ENCODE measurements at places on chromosomes 3 and 15.

DNA sequence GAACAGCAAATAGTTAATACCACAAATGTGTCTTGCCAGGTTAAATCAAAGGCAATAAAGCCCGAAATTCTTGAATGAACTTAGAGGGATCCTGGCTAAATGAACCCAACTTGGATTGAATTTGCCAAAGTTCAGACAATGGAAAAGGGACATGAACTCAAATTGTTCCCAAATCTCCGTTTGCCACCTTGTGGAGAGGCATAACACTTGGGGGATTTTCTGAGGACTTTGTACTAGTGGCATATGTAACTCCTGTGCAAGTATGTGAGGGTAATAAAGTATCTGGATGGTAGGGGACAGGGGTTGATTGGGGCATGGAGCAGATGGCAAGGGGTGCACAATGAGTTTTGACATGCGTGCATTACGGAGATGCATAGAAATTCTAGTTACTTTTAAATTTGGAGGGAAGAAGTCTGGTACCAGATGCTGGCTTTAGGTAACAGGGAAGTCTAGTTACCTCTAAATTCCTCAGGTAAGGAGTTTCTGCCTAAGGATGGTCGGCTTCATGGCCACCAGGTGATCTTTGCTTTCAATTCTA lies 1.2 kb upstream of the TCAIM start:
- DNase-seq: no peak

DNA sequence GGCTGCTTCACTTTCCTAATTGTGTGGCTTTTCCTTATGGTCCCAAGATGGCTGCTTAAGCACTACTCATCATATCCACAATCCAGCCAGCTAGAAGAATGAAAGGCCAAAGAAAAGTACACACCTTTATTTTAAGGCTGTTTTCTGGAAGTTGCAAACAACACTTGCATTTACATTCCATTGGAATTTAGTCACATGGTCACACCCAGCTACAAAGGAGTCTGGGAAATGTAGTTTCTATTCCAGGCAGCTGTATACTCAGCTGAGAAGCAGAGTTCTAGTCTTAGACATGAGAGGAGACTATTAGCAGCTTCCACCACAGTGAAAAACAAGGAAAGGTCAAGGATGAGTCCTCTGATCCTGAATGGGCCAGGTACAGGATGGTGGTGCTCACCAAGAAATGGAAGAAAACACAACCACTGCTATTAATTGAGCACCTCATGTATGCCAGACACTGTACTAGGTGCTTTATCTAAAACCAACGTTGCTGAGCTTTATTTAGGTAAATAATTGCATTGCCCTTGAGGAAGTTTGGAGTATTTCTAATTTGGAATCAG lies 28.0 kb upstream of the ATG7 start:
- no peak for DNase-seq

DNA sequence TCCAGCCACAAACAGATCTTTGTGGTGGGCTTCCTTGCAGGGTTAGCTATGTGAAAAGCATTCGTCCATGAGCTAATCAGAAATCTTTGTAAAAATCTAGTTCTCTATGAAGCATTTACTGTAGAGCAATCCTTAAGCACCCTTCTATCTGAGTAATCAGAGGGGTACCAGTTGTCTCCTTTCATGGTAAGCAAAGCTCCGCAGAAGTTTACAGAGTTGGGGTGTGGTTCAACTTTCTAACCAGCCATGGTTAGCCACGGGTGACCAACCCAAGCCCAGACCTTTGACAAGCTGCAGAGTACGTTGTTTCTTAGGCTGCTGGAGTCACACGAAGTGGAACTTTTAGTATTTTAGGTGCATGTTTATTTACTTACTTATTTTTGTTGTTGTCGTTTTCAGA lies 77.4 kb downstream of the FLNB start:
- DNase-seq: no peak

GRCh38 chr15:31332681-31333071 lies 6.0 kb downstream of the KLF13 start:
- DNase-seq: no peak

GRCh38 chr3:123576122-123576521 lies 8.7 kb downstream of the HACD2 start:
- no peak for DNase-seq

DNA sequence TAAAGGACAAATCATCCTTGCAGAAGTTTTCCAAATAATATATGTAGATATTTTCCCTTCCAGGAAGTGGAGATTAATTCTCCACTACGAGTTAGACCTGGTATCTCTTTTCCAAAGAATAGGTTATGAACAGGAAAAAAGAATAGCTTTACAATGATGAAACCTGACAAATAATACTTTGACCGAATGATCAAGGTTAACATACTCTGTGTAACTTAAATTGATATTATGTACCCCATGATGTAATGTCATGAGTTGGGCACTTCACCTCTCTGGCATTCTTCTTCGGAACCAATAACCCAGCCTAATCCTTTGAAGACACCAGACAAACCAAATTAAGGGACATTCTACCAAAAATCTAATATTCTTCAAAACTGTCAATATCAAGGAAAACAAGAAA lies 48.7 kb upstream of the CNTN3 start:
- DNase-seq: no peak

DNA sequence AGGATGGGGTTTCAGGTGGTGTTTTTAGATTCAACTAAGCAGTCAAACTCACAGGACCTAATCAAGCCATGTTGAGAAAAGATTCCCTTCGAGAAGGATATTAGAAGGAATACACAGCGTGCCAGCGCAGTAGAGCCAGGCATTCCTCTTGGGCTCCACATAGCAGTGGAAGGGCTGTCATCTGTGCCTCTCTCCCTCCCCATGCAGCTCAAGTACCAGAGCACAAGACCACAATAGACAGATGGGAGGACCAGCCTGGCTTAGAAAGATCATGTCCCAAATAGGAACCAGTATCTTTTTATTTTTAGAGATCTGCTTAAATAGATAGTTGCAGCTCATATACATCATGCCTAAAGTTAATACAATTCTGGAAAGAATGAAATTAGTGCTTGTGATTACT lies 37.9 kb downstream of the LMLN start:
- DNase-seq: no peak

- DNase-seq: no peak
Observed at GRCh38 chr15:76930831-76931396, 635 bp upstream of the RCN2 start.

DNA sequence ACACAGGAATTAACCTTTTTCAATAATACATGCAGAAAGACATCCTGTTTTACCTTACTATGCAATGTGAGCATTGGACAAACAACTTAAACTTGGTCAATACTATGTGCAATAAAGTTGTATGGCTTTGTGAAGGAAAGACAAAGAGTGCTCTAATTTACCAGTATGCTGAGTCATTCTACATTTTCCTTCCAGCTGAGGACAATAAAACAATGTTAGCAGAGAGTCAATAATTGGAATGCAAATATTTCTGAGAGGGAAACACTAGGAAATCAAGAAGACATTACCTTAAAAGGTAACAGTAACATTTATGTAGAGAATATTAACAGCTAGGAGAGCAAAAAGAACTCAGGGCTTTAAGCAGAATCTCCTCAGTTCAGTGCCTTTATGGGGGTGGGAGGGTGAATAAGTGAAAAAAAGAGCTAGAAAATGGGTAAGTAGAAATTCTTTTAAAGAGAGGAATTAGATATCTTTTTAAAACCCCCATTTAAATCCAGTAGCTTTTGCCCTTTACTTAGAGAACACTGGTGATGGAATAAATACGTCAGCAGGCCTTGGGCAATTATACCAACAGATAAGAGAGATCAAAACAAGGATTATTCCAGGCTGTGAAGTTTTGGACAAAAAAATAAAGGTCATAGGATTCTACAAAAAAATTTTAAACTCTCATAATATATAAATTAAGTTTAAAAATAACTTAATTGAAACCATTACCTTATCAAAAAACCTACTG lies 11.6 kb upstream of the HGD start:
- no peak for DNase-seq

DNA sequence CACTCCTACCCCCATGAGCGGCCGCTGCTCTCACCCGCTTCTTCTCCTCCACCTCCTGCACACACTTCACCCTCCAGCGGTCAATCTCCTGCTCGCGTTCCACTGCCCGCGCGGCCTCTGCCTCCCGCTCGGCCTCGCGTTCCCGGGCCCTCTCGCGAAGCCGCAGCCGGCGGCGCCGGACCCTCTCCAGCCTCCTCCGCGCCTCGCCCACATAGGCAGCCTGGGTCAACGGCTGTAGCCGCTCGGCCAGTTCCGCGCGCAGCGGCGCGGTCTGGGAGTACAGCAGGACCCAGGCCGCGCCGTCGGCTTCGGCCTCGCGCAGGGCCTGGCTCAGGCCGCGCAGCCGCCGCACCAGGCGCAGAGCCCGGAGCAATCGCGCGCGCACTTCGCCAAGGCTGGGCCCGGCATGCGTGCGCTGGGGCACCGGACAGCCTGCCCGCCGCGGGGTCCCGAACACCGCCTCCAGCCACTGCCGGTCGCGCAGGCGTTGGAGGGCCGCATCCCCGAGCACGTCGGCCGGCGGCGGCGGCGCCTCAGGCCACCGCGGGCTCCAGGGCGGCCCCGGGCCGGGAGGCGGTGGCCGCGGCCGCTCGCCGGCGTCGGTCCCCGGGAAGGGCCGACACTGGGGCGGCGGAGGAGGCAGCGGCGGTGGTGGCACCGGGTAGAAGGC lies 595 bp downstream of the PDCD7 start:
- DNase-seq: peak; percentile 79

GRCh38 chr15:45555934-45556608 lies 31.1 kb upstream of the BLOC1S6 start:
- DNase-seq: no peak

DNA sequence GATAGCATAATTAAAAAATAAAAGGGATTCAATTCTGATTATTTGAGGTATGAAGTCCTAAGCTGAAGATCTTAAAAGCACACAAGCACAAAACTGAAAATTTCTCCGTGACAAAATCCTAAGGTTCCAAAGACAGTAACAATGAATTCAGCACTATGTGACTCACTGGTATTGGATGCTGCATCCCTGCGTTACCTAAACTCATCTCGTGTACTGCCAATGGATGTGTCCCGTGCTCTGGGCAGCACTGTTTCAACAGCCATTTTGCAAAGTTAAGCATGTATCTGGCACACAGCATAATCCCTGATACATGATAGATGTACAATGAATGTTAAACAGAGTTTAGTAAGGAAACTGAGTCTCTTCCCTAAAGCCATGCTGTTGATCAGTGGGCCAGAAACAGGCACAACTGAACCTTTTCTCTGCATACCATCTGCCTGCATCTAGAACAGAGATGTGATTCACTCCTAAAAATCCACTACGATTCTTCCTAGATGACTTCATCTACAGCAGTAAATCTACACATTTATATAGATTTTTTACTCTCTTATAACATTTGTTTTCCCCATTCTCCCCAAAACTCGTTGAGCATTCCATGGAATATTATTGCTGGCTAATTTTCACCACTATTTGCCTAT lies 14.3 kb downstream of the SUCLG2 start:
- DNase-seq: no peak

GRCh38 chr3:14520149-14520548 lies 20.0 kb downstream of the GRIP2 start:
- no peak for DNase-seq

DNA sequence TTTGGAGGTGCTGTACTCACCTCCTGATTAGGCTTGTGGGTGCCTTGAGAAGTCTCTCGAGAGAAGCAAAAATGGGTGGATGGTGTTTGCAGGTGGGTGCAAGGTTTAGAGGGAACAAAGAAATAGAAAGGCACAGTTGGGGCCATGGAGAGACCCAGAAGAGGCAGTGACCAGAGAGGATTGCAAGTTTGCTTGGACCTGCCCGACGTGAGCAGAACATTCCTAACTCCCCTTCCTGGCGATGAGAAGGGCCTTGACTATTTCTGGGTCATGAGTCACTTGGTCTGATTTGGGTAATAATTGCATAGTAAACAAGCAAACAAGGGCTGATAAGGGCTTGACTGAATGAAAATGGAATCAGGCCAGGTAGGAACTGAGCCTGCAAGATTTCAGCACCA lies 7.0 kb upstream of the CTSH start:
- no peak for DNase-seq

- no peak for DNase-seq
Observed at GRCh38 chr3:171606151-171606751, 146.0 kb upstream of the TNIK start.

GRCh38 chr15:45644437-45644836 lies 9.6 kb downstream of the SQOR start:
- DNase-seq: no peak

GRCh38 chr3:188207941-188208515 lies 54.1 kb downstream of the LPP start:
- DNase-seq: no peak

GRCh38 chr3:59266551-59266950 lies 216.7 kb upstream of the CFAP20DC start:
- no peak for DNase-seq

DNA sequence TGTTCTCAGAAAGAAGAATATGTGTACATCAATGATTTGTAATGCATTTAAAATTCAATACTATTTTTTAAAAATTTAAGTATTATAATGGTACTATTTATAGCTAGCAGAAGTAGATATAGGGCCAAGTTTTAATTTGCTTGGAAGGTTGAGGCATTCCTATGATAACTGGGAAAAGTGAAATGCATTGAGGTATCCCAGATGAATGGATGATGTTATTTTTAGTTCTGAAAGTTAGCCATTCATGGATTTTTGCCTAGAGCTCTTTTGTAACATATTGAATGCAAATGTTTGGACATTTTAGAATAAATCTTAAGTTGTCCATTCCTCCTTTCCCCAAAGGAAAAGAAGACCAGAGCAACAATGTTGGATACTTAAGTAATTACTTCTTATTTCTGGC lies 47.6 kb downstream of the GAP43 start:
- DNase-seq: no peak

DNA sequence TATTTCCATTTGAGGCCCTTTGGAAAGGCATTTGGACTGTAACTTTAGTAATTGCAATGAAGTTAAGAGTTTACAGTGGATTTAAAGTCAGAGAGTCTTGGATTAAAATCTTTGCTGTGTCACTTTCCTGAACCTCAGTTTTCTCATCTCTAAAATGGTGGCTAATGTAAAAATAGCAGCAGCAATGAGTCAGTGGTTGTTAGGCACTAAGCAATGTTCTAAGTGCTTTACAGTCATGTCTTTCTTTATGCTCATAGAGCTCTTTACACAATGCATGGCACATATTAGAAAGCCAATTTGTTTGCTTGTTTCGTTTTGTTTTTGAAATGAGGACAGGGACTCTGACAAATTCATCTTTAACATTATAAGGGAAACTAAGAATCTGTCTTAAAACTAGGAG lies 222.7 kb upstream of the DNAJC19 start:
- DNase-seq: no peak

DNA sequence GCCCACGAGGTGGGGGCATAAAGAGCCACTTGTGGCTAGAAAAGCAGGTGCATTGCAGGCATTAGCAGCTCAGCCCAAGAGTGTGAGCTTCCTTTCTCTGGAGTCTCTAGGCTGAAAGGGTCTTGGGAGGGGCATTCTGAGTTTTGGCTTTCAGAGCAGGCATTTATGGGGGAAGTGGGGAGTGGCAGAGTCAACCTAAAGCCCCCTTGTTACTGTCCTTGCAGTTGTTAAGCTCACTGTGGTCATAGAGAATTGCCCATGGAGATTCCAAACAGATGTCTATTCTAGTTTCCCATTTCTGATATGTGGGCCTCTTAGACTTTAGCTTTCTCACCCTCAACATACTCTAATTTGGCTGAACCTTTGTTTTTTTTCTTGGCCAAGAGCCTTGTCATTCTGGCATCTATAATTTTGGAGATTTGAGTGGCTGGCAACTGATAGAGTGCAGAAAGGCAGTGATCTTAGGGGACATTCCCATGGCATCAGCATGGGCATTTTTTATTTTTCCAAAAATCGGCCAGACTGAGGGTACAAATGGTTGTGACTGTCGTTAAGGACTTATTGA lies 217.9 kb downstream of the THSD4 start:
- DNase-seq: no peak
